SW 1271 (cell line): ENCODE measurements at places on chromosomes 16 and 17.

DNA sequence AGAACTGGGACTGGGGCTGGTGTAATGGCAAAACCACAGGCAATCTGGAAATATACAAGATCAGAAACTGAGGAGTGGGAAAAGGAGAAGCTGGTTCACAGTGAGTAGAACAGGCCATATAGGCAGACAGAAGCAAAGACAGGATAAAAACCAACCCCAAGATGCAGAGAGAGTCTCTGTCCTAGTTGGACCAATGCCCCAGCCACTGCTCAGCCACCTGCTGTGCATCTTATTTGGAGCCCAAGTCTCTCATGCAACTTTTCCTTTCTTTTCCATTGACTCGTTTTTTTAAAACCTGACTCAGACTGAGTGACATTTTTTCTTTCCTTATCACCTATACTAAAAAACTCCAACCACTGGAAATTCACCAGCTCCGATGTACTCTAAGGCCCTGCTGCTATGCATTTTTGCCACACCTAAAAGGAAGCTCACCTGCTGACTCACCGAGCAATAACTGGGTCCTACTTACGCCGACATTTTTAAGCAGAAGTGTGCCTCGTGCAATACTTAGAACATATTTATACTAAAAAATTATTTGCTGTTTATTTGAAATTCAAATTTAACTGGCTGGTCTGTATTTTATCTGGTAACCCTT lies 100.8 kb upstream of the XYLT1 start:
- no peak for DNase-seq

- no peak for DNase-seq
Measured at GRCh38 chr17:50920041-50920410, 53.9 kb upstream of the TOB1 start.

- no peak for DNase-seq
Measured at GRCh38 chr16:29025735-29026134, 40.9 kb downstream of the LAT start.

GRCh38 chr16:18018376-18018775 lies 318.2 kb downstream of the NPIPA8 start:
- no peak for DNase-seq

DNA sequence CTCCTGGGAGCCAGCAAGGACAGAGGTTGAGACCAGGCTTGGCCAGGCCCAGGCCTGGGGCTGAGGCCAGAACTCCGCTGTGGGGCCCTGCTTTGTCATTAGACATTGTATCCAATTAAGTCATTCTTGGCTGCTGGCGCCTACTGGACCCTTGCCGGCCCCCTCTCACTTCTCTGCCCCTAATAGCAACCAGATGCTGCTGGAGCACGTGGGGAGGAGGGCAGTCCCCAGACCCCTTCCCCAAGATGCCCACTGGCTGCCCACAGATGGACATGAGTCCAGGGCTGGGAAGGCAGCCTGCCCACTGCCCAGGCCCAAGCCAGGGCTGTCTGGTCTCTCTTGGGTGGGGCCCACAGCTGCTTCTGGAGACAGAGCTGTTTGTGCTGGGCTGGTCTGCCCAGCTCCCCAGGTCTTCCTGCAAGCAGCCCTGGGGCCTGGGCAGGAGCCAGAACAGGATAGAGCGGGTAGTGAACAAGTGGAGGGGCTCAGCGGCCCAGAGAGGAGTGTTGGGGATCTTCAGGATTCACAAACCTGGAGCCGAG lies 7.8 kb downstream of the PLXDC1 start:
- DNase-seq: no peak

DNA sequence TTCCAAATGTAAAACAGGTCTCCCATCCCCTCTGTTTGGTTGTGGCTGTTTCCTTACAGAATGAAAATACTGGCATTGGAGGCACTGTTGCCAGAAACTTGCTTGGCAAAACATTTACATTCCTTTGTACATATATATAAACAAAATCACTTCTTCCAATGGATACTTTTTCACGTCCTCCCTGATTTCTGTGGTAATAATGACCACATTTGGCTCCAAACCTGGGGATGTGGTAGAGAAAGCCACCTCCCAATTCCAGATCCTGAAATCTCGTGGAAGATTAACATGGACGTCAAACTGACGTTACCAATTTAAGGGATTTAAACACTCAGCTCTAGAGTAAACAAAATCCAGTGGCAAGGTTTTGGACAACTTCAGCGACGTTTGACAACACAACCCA lies 370.8 kb upstream of the ZFHX3 start:
- no peak for DNase-seq

DNA sequence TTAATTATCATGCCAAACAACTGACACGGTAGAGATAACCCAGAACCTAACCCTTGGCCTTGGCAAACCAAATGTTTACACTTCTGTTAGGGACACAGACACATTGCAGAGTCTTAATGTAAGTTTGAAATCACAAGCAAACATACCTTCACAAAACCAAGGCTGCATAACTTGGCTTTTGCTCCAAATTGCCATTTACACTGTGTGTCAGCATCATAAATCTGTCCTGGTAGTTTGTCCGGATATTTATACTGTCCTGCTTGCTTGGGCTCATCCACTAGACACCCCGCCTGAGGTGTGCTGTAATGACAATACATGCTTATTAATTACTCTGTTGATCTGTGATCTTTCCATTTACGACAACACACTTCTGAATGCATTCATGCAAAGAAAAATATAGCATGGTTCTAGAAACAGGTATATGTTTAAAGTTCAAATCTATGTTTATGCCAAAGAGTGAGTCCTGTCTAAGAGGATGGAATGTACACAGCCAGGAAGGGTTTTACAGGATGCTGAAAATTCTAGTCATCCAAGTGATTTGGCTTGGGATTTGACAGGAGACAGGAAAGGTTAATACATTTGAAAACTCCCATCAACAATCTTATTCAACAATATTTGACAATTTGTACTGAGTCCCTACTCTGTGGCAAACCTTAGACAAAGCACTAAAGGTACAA lies 81.1 kb downstream of the ADAMTS18 start:
- no peak for DNase-seq

DNA sequence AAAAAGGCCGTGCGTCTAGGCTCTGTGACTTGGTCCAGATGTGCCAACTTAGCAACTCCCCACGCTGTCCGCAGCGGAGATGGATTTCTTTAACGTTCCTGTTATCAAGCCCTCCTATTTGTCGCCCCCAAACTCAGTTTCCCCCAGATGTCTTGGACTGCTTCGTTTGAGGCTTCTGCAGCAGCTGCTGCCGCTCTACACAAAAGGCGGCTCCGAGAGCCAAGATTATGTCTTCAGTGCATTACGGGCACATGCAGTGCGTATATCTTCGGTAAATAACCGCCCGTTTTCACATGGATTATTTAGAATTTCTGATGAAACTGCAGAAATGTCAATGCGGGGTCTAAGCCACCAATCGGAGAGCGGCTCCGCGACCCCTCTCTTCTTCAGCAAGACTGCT lies 240.6 kb upstream of the ZFHX3 start:
- no peak for DNase-seq

- DNase-seq: no peak
Measured at GRCh38 chr16:17278988-17279387, 191.8 kb downstream of the XYLT1 start.

GRCh38 chr16:8108991-8109509 lies 481.3 kb downstream of the TMEM114 start:
- no peak for DNase-seq

DNA sequence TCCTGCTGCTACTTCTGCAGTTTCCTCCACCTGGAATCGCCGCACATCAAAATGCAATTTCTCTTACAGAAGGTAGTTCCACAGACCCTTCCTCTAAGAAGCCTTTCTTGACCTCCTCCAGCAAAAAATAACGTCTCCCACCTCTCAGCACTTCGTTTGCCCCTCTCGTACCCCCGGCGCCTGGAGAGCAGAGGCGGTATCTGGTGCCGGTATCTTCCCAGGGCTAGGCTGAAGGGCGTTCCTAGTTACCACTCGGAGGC lies 482 bp downstream of the DCTPP1 start:
- no peak for DNase-seq

- no peak for DNase-seq
Measured at GRCh38 chr16:89485701-89486246, 4.6 kb downstream of the ANKRD11 start.

DNA sequence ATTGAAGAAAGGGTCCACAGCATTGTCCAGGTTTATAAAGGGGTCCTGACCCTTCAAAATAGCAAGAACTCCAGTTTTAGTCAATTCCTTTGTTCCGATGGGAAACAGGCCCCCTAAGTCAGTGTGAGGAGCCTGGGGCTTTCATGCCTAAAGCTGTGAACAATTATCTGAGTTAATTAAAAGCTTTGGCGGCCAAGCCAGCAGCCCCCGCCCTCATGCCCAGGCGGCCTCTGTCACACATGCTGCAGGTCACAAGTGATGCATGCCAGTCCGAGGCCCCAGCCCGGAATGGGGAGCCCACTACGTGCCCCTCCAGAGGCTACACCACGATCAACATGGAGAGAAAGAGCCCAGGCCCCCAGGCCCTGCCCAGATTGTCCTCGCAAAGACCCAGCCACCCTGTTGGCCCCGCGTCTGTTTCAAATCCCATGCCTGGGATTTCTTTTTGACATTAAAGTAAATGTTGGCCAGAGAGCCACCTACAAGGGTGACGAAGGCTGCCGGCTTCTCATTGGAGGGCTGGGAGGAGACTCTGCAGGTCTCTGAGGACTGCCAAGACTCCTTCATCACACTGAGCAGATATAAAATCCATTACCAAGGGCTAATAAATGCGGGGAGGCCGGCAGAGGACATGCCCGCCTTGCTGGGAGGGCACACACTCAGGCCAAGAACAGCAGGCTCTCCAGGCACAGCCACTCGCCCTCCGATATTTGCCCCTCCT lies 14.5 kb upstream of the PITPNM3 start:
- no peak for DNase-seq

GRCh38 chr17:79095345-79096055 lies 20.9 kb downstream of the ENGASE start:
- DNase-seq: no peak

- no peak for DNase-seq
Measured at GRCh38 chr16:6897876-6898485, 434.7 kb upstream of the RBFOX1 start.

- DNase-seq: no peak
Measured at GRCh38 chr16:85261657-85262557, 149.6 kb upstream of the CIBAR2 start.

DNA sequence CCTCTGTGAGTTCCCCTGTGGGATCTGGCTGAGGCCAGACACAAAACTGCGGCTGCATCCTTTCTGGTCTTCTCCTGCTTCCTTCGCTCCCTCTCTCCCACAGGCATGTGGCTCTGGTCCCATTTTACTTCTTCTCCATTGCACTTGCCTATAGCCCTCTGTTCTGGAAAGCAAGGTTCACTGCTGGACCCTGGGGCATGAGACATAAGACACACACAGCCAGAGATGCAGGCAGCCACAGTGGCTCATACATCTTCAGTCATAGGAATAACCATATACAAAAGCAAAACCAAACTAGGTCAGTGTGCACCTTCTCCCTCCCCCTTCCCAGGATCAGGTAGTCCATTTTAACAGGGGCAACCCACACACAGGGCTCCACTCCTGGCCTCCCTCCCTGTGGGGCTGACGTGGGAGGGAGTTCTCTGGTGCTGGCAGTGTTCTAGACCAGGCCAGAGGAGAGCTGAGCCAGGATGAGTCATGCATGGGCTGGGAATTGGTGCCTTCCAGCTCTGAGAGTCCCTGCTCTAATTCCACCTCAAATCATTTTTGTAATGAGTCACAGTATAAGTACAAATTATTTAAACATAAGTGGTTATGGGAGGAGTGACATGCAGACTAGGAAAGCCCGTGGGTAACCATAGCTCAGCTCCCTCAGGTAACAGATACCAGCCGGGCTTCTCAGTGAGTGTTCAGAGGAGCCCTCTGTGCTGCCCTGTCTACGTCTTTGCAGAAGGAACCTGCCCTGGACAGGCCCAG lies 58.0 kb downstream of the ASIC2 start:
- DNase-seq: no peak

DNA sequence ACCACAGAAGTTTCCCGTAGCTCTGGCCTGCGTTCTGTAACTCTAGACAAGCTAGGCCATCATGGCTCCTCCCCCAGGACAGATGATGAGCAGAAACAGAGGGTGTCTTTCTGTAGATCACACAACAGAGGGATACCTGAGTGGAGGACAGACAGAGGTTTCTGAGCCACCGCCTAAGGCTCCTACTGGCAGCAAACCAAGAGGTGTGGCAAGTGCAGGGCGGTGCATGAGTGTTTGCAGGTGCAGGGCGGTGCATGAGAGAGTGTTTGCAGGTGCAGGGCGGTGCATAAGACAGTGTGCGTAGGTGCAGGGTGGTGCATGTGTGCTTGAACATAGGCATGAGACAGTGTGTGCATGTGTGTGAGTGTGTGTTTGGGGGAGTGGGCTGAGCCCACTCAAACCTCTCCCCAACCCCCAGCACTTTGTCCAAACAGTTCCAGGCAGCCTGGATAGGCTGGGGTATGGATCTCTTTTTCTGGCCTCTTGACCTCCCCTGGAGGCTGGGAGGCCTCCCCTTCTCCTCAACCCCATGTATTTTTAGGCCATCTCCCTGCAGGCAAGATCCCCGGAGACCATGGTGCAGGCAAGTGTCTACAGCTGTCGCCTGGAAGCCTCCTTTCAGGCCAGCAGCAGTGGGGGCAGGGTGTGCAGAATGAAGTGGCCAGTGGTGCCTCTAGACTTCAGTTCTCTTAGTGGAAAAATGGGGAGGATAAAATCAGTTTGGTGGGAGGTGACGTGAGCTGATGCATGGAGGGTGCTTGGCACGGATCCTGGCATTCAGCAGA lies 53.4 kb upstream of the CBX4 start:
- no peak for DNase-seq
